ENCODE measurements at places on chromosomes 7 and 10.

- H3K36me3 ChIP-seq = no peaks in the 10 kb centered on the region
- H3K27me3 ChIP-seq = no peaks in the 10 kb centered on the region
- DNase-seq = no peak
- peaks cover 49% of the 10 kb centered on the region for H3K4me1 ChIP-seq
Measured at GRCh38 chr10:79103585-79103984, 34.8 kb downstream of the ZMIZ1 start.

DNA sequence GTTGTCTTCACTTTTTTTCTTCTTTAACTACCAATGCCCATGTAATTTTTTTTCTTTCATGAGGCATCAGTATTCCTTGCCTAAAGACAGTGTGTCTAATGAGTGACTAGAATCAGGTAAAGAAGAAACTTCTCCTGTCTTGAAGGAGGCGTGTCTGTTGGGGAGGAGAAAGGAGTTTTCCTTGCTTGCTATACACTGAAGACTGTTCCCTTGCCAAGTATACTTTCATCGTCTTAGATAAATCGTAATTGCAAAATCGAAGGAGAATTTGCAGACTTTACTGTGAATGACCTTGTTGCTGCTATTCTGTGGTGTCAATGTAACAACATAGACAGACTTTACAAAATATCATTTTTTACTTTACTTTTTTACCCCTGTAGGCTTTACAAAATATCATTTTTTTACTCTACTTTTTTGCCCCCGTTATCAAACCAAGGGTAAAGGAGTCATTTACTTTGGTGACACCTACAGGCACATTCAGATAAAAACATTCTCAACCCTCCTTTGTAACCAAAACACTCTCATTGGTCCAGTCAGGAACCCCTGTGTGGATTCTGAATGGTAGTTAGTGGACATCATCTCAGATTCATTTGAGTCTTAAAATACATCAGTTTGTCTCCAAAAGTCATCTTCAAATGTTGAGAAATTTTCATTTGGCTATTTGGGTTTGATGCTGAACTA is 232.4 kb downstream of the AHR start:
- no peak overlapping the region for H3K4me3 ChIP-seq
- H3K27ac ChIP-seq = no peak overlapping the region
- no peaks in the 10 kb centered on the region for H3K4me1 ChIP-seq
- H3K27me3 ChIP-seq = peaks cover 4% of the 10 kb centered on the region
- H3K36me3 ChIP-seq = no peaks in the 10 kb centered on the region

GRCh38 chr10:97390091-97390490 is 11.0 kb downstream of the RRP12 start:
- no peak overlapping the region for H3K4me3 ChIP-seq
- H3K4me1 ChIP-seq = peaks cover 4% of the 10 kb centered on the region
- H3K36me3 ChIP-seq = peaks cover 4% of the 10 kb centered on the region
- H3K27me3 ChIP-seq = no peaks in the 10 kb centered on the region

- no peaks in the 10 kb centered on the region for H3K4me1 ChIP-seq
- H3K4me3 ChIP-seq = no peak overlapping the region
- H3K36me3 ChIP-seq = no peaks in the 10 kb centered on the region
- no peak overlapping the region for H3K27ac ChIP-seq
Measured at GRCh38 chr7:96855139-96855538, 145.5 kb upstream of the SEM1 start.

- peak overlapping the region; percentile 70 for H3K4me3 ChIP-seq
- H3K4me1 ChIP-seq = peaks cover 49% of the 10 kb centered on the region
- H3K27me3 ChIP-seq = no peaks in the 10 kb centered on the region
- no peaks in the 10 kb centered on the region for H3K36me3 ChIP-seq
Measured at GRCh38 chr10:6151087-6151977, 51.4 kb upstream of the PFKFB3 start.

DNA sequence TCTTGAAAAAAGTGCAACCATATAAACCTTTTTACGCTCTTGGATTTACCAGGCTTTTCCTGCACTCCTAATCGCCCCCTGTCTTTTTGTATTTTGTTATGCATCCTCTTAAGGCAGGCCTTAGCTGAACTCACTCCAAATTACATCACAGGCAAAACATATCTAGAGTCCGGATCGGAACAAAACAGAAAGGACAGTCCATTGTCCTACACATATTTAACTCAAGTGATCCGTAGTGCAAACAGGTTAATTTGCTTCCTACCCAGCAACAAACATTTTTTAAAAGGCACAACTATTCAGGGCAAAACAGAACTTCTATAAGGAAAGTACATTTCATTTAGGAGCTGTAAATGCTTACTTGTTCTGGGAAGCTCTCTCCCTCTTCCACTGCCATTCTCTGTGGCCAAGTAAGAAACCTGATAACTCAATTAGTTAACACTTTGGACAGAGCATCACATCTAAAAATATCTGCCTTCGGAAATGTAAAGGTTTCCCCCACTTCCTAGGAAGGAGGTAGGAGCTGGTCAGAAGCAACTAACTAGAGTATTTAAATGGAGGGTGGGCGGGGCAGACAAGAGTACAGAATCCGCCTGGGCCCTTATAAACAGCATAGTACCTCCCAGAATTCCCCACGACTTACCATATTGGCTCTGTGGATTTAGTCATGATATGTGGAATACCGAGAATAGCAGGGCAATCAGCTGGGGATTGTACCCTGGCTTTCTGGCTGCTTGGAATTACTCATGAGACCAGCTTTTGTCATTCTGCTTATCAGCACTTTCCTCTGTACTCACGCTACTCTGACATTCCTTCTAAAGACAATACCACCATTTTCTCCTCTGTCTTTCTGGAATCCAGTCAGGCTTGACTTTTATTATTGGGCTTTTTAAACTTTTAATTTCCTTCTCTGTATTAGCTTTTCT is 89.5 kb downstream of the ANK3 start:
- no peaks in the 10 kb centered on the region for H3K4me1 ChIP-seq
- no peak for DNase-seq
- H3K4me3 ChIP-seq = no peak overlapping the region
- no peak overlapping the region for H3K27ac ChIP-seq

GRCh38 chr10:103720328-103720963 is 134.9 kb downstream of the SH3PXD2A start:
- H3K4me1 ChIP-seq = no peaks in the 10 kb centered on the region
- H3K27ac ChIP-seq = no peak overlapping the region
- no peaks in the 10 kb centered on the region for H3K27me3 ChIP-seq
- no peak for DNase-seq
- no peak overlapping the region for H3K4me3 ChIP-seq

- no peak overlapping the region for H3K27ac ChIP-seq
- H3K4me3 ChIP-seq = no peak overlapping the region
- H3K27me3 ChIP-seq = peaks cover 9% of the 10 kb centered on the region
- no peak for DNase-seq
Measured at GRCh38 chr7:70857793-70858545, 274.0 kb upstream of the GALNT17 start.

- no peak overlapping the region for H3K4me3 ChIP-seq
- no peaks in the 10 kb centered on the region for H3K4me1 ChIP-seq
- H3K27ac ChIP-seq = no peak overlapping the region
- H3K27me3 ChIP-seq = no peaks in the 10 kb centered on the region
- no peak for DNase-seq
Measured at GRCh38 chr7:84060760-84061261, 133.8 kb downstream of the SEMA3A start.

- H3K4me1 ChIP-seq = no peaks in the 10 kb centered on the region
- H3K27me3 ChIP-seq = peaks cover 5% of the 10 kb centered on the region
- H3K36me3 ChIP-seq = no peaks in the 10 kb centered on the region
- DNase-seq = no peak
- H3K27ac ChIP-seq = no peak overlapping the region
Measured at GRCh38 chr10:97566336-97566996, 6.1 kb upstream of the ANKRD2 start.

DNA sequence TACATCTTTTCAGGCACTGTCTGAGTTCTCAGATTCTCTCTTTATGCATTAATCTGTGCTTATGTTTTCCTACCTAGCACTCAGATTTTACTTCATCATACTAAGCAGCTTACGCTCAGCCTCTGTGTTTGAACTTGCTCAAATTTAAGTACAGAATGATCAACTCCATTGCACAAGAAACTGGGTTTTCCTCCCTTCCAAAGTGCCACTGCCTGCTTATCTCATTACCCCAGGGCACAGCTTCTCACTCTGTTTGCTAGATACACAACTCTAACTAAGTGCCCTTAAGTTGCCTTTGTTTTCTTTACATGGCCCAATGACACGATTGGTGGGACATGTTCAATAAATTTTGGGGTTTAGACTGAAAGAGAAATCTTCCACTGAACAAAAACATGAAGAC is 267.7 kb downstream of the GFRA1 start:
- no peaks in the 10 kb centered on the region for H3K4me1 ChIP-seq

- peaks cover 15% of the 10 kb centered on the region for H3K4me1 ChIP-seq
- no peaks in the 10 kb centered on the region for H3K36me3 ChIP-seq
- DNase-seq = no peak
- peaks cover 19% of the 10 kb centered on the region for H3K27me3 ChIP-seq
Measured at GRCh38 chr7:43568529-43568928, 14.4 kb upstream of the STK17A start.

- H3K4me1 ChIP-seq = no peaks in the 10 kb centered on the region
- H3K27ac ChIP-seq = no peak overlapping the region
Measured at GRCh38 chr7:88495881-88496725, 189.4 kb upstream of the STEAP4 start.

GRCh38 chr7:47423196-47423595 is 158.7 kb downstream of the TNS3 start:
- no peaks in the 10 kb centered on the region for H3K27me3 ChIP-seq
- H3K4me1 ChIP-seq = no peaks in the 10 kb centered on the region
- H3K36me3 ChIP-seq = no peaks in the 10 kb centered on the region
- H3K27ac ChIP-seq = no peak overlapping the region

- peak; percentile 32 for DNase-seq
- H3K4me1 ChIP-seq = peaks cover 50% of the 10 kb centered on the region
- no peak overlapping the region for H3K27ac ChIP-seq
- H3K27me3 ChIP-seq = no peaks in the 10 kb centered on the region
Measured at GRCh38 chr7:128105228-128106022, 74.2 kb upstream of the LRRC4 start.

Measured in natural killer cell treated with Interleukin-12 subunit alpha and Interleukin-12 subunit beta and Interleukin-15 and Interleukin-18, amount 100 ng/mL, for 72 hours (primary cell).